ENCODE measurements at places on chromosomes 6 and 20.

DNA sequence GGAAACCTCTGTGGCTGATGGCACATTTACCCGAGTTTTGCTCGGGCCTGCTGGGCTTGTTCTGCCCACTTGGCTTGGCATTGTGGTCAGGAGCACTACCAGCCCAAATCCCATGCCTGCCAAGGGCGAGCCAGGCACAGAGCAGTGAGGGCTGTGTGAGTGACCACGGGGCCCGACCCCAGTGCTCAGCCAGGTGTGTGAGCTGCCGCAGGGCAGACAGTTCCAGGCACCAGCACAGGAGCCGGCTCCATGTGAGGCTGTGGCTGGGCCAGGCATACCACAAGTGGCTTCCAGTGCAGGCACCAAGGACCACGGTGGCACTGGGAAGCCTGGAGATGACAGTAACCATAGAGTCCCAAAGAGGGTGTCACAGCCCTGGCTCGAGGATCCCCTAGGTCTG is 1225.5 kb upstream of the GJE1 start:
- no peak for DNase-seq

GRCh38 chr6:151196555-151196954 is 43.2 kb upstream of the AKAP12 start:
- DNase-seq = no peak

GRCh38 chr6:33688006-33688405 is 23.5 kb downstream of the UQCC2 start:
- DNase-seq = no peak

DNA sequence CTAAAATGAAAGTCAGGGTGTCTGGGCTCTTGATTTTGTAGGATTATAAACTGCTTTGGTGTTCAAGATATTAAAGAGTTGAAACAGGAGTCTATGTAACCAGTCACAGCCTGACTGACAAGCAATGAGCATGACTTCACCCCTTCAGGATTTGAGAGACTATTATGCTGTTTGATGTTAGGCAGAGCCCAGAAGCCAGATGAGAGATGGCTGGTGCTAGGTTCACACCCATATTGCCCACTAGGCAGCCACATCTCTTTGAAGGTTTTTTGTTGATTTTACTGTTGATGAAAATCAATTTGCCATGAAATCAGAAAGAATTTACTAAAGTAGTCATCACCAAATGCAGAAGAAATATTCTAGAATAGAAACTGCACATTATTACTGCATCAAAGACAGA is 243.6 kb downstream of the KHDRBS2 start:
- no peak for DNase-seq

GRCh38 chr6:121764493-121764892 is 329.0 kb downstream of the GJA1 start:
- DNase-seq = no peak

DNA sequence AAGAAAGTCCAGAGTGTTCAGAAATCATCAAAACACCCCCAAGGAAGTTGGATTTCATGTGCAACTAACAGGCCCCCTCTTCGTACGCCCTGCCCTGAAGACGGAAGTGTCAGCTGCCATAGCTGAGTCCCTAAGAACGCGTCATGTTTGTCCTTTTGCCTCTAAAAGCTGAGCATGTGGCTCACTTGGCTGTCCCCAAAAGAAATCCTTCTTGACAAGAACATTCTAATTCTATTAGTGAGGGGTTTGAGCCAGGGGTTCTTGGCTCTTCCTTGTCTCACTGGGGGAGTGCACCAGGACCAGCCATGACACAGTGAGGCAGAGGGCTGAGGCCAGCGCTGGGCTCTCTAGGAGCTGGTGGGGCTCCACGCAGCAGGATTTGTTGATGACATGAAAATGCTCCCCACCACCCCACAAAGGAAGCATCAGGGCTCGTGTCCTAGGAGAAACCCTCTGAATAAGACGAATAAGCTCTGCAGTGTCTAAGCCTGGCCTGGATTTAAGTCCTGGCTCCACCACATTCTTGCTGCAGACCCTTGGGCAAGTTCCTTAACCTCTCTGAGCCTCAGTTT is 20.0 kb upstream of the SPO11 start:
- DNase-seq = no peak

- no peak for DNase-seq
These were observed 101.0 kb upstream of the BEND3 start for GRCh38 chr6:107216197-107216933.

DNA sequence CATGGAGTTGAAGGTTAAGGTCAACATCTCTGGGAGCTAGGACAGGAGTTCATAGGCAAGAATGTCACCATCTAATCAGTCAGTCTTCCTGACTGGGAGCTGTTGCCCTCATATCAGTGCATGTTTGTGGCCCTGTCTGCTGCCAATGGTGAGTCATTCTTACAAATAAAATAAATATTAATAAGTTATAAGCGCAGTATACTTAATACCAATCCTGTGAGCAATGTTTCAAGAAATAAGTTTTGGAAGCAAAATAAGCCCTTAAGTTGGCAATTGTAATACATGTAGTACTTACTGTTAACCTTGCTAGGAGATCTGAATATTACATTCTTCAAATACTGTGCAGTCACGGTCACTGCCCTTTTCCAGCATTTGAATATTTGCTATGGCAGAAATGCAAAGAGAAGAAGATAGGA is 20.2 kb upstream of the MDGA1 start:
- no peak for DNase-seq

DNA sequence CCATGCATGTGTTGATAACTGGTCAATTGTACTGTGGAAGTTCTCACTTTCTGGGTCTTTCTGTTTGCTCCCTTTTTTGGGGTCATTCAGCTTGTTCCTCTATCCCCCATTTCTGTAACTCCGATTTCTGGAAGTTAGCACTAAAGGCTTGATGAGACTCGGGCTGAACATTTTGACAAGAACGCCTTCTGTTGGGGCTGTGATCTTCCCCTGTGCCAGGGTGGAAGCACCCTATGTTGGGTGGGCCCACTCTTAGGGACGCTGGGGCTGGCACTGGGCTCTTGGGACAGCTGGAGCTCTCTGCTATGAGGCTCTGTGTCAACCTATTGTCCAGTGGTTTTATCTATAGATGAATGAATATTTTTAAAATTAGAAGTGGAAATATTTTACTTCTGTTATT is 60.1 kb upstream of the FRMD1 start:
- no peak for DNase-seq

- no peak for DNase-seq
These were observed 3.0 kb downstream of the HLA-A start for GRCh38 chr6:29945281-29945820.

- DNase-seq = no peak
These were observed 3.0 kb downstream of the NR2E1 start for GRCh38 chr6:108168501-108169463.

Measured in anterior cingulate cortex (tissue), 58 donors.